ENCODE measurements at places on chromosomes 4 and X.

DNA sequence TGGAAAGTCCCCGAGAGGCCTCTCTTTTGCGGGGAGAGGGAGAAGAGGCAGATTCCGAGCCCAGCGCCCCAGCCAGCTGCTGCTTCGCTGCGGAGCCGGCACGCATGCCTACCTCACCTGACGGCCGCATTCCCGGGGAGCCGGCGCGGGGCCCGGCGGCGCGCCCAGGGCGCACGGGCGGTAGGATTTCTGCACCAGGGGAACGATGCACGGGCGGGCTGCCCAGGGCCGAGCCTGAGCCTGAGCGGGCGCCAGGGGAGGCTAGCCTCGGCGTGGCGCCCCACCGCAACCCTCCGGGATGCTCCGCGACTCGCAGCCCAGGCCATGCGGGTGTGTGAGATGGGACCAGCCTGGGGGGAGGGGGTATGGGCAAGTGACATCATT is 81.3 kb upstream of the SCML1 start:
- DNase-seq: no peak

GRCh38 chr4:41611881-41612871 is 74.2 kb downstream of the LIMCH1 start:
- DNase-seq: no peak

GRCh38 chr4:113003841-113004240 is 45.6 kb upstream of the ANK2 start:
- DNase-seq: no peak

- no peak for DNase-seq
Observed at GRCh38 chrX:43817444-43817843, 64.8 kb downstream of the MAOB start.

DNA sequence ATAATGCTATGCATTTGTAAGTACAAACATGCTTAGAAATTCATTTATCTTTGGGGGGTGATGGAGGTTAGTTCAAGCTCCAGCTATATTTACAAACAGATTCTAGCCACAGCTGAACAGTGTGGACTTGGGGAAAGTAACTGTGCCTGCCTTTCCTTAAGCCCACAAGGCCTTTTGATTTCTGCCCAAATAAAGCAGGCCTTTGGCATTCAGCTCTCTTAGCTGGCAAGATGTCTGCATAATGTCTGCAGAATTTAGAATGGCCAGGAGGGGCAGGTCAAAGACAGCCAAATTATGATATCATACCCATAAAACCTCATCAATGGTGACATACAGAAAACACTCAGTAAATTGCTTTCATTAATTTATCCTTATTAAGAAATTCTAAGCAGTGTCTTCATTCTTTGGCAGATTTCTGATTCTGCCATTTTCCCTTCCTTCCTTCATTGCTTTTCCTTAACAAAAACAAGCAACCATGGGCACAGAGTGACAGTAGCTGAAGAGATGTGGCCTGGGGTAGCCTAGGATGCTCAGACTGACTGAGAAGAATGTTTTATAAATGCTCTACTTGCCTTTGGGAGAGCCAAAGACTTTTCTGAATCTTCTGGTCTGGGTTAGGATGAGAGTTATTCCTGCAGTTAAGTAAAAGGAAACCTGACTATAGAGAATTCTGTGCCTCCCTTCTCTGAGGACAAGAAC is 538.7 kb upstream of the NR3C2 start:
- no peak for DNase-seq

DNA sequence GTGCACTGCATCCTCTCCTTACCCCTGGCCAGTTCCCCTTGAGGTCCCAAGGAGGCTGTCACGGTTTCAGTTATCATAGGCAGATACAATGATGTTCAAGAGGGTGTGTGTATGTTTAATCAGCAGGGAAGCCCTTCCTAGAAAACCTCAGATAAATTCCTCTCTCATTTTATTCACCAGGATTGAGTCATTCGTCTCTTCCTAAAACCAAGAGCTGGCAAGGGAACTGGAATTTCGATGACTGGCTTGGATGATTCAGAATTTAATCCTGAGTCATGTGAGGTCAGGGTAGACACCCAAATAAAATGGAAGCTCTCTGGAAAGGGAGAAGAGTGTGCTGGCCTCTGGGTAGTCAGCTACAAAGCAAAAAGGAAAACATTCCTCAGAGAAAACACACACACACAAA is 106.2 kb upstream of the RAPGEF2 start:
- no peak for DNase-seq

GRCh38 chr4:159540501-159540900 is 437.6 kb downstream of the RAPGEF2 start:
- no peak for DNase-seq

DNA sequence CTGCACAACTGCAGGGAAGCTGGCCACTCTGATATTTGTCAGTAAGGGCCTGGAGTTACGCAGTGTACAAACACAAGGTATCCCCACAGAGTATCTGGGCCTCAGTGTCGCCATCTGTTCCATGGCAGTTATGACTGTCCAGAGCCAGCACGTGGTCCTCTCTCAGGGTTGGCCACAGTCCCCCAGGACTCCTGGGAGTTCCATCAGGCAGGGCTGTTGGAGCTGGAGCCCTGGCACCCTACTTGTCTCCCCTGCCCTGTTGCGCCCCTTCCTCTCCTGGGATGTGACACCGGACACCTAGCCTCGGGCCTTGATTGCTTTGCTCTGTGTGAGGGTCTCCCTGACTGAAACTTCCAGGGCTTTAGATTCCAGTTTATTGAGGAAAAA is 8.4 kb downstream of the HTRA3 start:
- no peak for DNase-seq

DNA sequence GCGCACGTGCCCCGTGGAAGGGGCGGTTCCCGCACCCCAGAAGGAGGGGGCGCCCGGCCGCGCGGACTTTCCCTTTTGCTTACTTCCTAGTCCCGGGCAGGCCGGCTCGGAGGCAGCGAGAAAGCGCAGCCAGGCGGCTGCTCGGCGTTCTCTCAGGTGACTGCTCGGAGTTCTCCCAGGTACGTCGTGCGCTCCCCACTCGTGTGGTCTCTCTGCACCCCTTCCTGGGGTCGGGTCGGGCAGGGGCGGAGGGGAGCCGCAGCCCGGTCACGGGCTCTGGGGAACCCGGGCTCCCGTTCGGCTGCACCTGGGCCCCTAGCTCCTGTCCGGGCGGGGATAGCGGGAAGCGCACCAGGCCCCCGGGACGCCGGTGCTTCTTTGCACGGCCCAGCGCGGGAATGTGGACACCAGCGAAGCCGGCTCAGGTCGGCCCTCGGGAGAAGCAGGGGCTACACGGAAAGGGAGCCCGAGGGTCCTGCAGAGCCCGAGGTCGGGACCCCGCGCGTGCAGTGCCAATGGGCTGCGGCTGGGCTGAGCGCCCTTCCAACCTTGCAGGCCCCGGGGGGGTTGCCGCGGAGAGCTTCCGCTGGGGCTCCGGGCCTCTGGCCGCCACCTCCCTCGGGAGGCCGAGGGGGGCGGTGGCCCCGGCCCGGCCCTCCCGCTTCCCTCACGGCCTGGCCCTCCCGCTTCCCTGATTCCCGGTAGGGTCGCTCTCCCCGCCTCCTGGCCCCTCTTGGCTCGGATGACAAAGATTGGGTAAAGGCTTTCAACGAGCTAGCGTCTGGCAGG is at the start of gene TLR2:
TLR2 (plus strand) TSS at position 99 of the 789 bp plus-strand sequence. CDS start 18,628 bp downstream, outside the sequence.
- DNase-seq: no peak

DNA sequence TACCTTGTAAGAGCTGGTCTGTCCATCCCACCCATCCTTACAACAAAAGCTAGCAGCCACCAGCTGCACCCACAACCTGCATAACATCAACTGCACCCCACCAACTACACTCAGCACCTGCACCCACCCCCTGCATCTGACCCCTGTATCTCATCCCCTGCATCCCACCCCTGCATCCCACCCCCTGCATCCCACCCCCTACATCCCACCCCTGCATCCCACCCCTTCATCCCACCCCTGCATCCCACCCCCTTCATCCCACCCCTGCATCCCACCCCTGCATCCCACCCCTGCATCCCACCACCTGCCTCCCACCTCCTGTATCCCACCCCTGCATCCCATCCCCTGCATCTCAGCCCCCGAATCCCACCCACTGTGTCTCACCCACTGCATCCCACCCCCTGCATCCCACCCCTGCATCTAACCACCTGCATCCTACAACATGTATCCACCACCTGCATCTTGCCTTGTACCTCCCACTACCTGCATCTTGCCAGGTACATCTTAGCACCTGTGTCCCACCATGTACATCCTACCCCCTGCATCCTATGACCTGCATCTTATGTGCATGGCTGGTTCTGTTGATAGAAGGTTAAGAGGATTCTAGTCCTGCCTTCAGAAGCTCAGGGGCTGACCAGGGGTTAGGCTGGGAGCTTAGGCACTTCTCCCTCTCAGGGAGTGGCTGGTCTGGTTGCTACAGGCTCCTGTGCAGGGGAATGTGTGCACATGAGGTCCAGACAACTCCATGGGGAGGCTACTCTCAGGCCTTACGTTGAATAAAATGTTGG is 9.4 kb downstream of the TMEM271 start:
- no peak for DNase-seq

- DNase-seq: no peak
Observed at GRCh38 chrX:149512225-149512885, 7.2 kb upstream of the IDS start.

DNA sequence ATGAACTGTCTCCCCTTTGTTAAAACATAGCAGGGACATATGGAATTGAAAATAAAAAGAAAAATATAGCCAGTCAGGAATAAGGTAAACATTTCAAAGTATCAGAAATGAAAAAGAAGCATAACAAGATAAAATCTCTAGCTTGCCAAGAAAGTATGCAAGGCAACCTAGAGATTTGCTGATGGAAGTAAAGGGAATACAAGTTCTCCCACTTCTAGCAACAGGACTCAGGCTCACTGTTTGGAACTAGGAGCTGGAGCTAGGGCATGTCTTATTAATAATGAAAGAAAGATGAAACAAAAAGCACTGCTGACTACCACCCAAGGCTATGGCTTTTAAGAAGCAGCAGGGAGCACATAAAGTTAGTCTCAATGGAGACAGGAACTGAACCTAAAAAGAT is 18.2 kb downstream of the ANKRD50 start:
- no peak for DNase-seq

- DNase-seq: no peak
Observed at GRCh38 chrX:48883729-48884128, 13.8 kb downstream of the TIMM17B start.

DNA sequence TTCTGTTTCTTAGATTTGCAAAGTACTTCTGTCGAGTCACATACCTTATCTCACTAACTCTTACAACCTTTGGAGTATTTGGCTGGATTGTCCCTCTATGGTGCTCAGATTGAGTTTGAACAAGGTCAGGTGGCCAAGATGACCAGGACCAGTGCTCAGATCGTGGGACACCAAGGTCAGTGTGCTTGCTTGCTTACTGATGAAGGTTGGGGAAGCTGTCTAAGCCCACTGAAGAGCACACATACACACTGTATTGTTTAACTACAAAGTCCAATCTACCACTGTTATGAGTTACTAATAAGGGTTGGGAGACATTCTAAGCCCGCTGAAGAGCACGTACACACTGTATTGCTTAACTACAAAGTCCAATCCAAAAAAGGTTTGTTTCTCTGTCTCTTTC is 53.7 kb downstream of the TAB3 start:
- no peak for DNase-seq

- DNase-seq: no peak
Observed at GRCh38 chr4:20591571-20591970, 108.7 kb upstream of the PACRGL start.

GRCh38 chrX:21691512-21692018 is 33.4 kb upstream of the KLHL34 start:
- DNase-seq: no peak

DNA sequence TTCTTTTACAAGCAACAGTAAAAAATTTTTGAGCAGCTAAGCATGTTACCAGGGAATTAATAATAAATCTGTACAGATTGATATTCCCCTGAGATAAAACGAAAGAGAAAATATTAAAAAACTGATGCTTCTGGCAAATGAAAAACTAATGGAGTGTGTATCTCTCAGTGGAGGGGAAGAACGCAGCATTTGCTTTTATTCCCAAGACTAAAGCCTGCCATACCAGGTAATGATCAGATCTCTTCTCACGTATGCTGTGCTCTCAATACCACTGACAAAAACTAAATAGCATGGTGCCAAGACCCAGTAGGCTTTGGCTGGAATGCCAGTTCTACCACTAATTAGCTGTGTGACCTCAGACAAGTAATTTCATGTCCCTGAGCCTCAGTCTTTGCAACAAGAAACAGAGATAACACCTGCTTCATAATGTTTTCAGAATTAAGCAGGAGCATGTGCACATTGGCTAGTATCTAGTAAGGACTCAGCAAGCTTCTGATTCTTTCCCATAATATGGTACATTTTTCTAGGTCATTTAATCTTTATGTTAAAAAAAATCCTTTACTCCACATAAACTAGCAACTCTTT is 179.6 kb downstream of the CENPC start:
- no peak for DNase-seq

DNA sequence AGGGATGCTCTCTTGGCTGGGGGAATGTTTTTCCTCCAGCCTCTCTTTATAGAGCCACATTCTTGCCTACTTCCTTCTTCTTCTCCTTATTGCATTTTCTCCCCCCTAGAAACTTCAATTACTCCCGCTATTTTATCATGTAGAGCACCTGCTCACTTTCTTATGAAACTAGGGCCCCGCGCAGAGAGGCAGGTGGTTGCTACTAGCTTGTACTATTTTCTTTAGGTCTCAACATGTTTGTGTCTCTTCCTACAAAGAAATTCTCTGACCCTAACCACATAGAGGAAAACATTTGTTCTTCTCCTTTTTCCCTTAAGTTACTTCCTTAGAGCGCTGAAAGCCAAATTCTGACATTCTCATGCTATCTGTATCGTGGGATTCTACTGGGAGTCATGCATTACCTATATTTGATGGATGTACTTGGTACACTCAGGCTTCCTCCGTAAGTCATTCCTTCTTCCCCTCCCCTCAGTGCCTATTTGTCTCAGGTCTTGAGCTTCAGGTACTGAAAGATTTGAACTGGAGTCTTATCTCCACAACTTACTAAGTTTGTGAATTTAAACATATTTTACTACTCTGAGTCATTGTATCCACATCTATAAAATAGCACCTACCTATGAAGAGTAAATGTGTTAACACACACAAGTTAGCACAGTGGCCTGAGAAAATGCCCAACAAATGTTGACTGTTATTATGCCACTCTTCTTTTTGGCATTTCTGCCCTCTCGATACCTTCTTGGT is 159.1 kb upstream of the LEF1 start:
- DNase-seq: no peak

DNA sequence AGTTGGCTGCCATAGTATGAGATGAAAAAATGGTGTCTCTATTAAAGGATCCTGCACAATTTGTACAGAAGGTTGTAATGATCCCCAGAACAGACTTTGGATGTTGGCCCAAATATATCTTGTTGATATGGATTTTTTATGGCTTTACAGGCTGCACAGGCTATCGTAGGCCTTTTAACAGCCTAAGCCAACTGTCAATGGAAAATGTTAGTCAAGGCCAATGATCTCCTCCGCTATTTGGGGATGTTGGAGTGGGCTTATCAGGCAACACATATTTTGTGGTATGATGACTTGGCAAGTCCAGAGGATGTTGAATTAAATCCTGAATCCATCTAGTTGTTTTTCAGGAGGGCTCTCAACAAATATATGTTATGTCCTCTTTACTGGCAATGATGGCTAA is 42.1 kb downstream of the ZCCHC13 start:
- no peak for DNase-seq

GRCh38 chr4:26779674-26780073 is 81.0 kb upstream of the STIM2 start:
- DNase-seq: no peak

All from NCI-H1436 treated with DMSO at 0.1 percent for 48 hours (cell line).